ENCODE measurements at places on chromosomes 5 and 9.

- no peak for DNase-seq
Measured at GRCh38 chr9:134725605-134725940, 84.0 kb downstream of the COL5A1 start.

- no peak for DNase-seq
Measured at GRCh38 chr9:83196946-83197345, 134.0 kb upstream of the RASEF start.

- no peak for DNase-seq
Measured at GRCh38 chr9:3137347-3137695, 293.4 kb upstream of the PUM3 start.

DNA sequence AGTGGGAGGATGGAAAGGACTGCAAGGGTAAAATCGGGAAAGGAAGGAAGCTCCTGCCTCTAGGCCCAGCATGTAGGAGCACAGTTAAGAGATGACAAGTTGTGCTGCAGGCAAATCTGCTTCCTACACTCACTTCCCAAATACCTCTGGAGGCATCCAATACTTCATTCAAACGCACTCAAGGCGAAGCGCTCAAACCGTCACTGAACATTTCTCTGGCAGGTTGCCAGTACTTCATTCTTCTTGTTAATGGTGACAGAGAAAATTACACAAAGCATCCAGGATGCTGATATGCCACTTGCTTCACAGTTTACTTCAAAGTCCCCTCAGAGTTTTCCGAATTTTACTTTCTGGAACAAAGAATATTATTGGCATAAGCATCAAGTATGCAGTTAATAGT is 59.8 kb downstream of the NREP start:
- no peak for DNase-seq

- DNase-seq = no peak
Measured at GRCh38 chr9:2271426-2271825, 256.3 kb downstream of the SMARCA2 start.

GRCh38 chr5:57429513-57430120 is 53.0 kb downstream of the ACTBL2 start:
- DNase-seq = no peak

- DNase-seq = no peak
Measured at GRCh38 chr9:98235126-98235525, 20.3 kb downstream of the TBC1D2 start.

DNA sequence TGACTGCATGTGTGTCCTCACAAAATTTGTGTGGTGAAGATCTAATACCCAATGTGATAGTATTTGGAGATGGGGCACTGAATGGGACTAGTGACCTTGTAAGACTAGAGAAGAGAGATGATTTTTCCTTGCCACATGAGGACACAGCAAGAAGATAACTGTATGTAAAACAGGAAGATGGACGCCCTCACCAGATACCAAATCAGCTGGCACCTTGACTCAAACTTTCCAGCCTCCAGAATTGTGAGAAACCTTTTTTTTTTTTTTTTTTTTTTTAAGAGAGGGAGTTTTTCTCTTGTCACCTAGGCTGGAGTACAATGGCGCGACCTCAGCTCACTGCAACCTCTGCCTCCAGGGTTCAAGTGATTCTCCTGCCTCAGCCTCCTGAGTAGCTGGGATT is 40.3 kb downstream of the UBTD2 start:
- DNase-seq = no peak

- DNase-seq = no peak
Measured at GRCh38 chr9:82424599-82425120, 436.1 kb downstream of the SPATA31D1 start.

DNA sequence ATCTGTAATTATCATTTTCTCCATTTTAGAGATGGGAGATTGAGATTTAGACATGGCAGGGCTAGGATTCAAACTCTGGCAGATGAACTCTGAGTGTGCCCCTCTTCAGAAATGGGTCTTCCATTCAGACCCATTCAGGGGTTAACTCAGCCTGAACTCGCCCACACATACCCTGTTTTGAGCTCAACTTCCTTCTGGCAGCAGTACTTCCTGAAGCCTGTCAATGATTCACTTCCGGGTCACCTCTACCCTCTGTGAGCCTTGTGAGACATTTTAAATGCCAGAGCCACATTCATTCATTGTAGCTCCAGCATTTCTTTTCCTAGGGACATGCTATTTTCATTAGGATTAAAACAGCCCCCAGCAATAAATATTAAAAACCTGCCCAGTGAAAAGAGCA is 209.3 kb upstream of the SLC24A2 start:
- DNase-seq = no peak

Data from activated gamma-delta T cell treated with anti-CD3 and anti-CD28 coated beads, Interleukin-2, amount 50 U/mL, for 16 hours (primary cell).